Activated naive CD4-positive, alpha-beta T cell (primary cell): ENCODE measurements at places on chromosomes 7 and 10.
A peak's percentile ranks its signal among the peaks of the same experiment; 100 is the strongest.

- no peak for DNase-seq
Observed at GRCh38 chr10:121910673-121911420, 17.0 kb downstream of the ATE1 start.

DNA sequence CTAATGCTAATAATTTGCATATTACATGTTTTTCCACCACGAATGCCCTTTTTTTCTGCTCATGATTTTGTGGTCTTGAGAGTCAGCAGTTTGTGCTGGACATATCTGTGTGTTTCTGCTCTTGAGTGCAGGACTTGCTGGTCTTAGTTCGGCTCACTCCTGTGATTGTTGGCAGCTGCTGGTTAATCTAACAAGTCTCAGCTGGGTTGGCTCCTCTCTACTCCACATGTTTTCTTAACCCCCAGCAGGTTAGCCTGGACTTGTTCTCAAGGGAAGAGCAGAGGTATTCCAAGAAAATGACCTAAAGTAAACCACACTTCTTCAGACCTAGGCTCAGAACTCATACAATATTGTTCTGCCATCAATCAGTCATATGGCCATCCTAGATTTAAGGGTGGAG lies 1238.9 kb downstream of the XPNPEP1 start:
- no peak for DNase-seq

- DNase-seq: no peak
Observed at GRCh38 chr7:18639711-18640110, 144.2 kb downstream of the HDAC9 start.

GRCh38 chr7:519484-520390 lies at the start of gene PDGFA:
Gene PDGFA, minus strand, starts transcription at chr7:519846. Its CDS starts 845 bp downstream, at chr7:519001.
- no peak for DNase-seq

- no peak for DNase-seq
Observed at GRCh38 chr10:78458983-78459638, 425.4 kb downstream of the RPS24 start.

DNA sequence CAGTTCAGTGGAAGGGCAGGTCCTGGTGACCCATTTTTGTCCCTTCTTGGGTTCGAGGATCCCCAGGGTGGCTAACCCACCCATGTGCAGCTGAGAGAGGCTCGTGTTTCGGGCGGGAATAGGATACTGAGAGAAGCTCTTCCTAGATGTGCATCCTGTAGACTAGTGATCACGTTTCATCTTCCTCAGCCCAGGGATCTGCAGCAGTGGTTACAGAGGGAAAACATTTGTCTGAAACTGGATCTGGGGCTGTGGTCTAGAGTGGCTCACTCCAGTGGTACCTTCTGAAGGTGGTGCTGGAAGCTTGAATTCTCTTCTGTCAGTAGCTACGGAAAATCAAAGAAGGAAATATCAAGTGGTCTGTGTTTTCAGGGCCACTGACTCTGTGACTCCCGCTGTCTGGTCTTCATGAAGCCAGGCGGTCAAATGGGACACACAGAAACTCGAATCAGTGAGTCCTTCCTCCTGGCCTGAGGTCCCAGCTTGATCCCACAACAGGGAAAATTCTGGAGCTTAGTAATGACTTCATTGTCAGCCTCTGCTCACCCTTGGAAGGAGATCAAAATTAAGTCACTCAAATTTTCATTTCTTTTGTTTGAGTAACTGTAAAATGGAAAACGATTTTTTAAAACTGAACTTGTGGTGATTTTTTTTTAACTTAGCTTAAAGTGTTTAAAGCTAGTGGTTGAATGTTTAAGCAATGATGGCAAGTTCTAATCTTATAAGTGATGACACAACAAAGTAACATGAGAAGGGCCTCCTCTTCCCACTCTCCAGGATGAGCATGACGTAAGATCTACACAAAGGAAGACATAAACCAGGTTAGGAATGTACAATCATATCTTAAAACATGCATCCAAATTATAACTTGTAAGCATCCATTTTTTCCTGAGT lies 469.3 kb upstream of the KLF6 start:
- DNase-seq: no peak

- no peak for DNase-seq
Observed at GRCh38 chr7:32937344-32938174, 19.7 kb upstream of the FKBP9 start.

DNA sequence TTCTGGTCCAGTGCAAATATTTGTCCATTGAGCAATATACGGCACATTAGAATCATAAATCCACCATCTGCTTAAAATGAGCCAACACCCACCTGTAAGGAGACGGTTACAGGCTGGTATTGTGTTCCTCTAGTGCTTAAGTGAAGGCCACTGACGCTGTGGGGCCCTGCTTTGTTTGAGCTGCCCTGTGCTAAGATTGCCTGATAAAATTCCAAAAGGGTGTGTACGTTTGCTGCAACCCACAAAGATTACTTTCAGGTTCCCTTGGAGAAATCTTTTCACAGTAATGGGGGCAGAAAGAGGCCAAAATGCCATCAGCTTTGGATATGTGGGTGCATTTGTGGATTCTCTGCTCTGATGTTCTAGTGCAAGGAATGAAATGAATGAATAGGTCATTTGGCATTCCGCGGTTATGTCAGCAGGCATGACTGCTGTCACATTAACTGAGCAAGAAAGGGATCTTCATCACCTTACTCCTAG lies 34.4 kb downstream of the AGR3 start:
- no peak for DNase-seq

- no peak for DNase-seq
Observed at GRCh38 chr7:2691011-2691707, 3.2 kb downstream of the AMZ1 start.

- no peak for DNase-seq
Observed at GRCh38 chr7:24898691-24899090, 81.3 kb downstream of the OSBPL3 start.

DNA sequence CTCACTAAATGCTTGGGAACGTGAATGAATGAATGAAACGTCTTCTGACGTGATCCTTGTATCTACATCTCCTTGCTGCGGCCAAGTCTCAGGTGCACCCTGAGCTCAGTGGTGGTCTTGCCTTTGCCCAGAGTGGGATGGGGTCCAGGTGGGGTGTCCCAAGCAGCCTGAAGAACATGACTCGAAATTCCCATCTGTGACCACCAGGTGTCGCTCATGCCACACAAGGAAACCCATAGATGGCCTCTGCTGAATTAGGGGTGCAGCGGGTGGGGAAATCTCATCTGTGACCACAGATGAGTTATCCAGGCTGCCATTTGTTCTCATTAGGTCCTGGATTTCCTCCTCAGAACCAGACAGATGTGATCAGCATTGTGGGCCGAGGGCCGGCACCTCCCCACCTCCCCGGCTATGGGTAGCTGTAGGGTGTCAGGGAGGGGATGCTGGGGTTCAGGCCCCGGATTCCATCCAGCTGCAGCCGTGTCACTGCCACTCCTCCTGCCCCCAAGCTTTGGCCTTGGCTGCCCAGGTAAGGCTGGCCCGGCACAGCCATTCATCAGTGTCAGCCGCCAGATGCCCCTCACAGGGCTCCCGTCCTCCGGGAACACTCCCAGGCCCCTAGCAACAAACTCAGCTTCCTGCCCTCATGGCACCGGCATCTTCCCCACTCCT lies 21.0 kb upstream of the GNA12 start:
- peak; percentile 53 for DNase-seq

GRCh38 chr10:44799966-44800365 lies 111.2 kb upstream of the TMEM72 start:
- no peak for DNase-seq

DNA sequence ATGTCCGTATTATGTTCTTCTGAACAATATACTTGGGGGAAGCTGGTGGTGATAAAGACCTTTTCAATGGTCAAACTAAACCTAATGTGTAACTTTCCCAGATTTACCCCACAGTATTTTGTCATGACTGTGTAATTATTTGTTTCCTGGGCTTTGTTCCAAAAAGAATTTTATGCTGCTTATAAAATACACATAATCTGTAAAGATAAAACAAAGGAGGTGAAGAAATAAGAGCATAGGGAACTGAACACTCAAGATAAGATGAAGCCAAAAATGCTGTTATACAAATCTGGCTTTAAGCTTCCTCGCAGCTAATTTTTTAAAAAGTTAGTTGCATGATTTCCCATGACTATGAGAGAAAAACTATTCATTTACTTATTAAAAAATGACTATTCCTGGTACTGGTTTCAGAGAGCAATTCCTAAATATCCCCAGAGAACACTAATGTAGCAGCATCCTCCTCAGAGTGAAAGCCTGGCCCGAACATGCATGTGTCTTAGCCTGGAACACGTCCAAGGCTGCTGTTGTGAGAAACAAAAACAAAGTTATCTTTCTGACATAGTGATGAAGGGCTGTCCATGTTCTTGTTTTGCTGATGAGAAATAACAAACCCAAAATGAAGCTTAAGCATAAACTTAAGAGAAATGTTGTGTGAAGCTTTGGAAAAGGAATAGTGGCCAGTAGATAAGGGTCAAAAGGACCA lies 33.9 kb downstream of the MALSU1 start:
- DNase-seq: no peak

DNA sequence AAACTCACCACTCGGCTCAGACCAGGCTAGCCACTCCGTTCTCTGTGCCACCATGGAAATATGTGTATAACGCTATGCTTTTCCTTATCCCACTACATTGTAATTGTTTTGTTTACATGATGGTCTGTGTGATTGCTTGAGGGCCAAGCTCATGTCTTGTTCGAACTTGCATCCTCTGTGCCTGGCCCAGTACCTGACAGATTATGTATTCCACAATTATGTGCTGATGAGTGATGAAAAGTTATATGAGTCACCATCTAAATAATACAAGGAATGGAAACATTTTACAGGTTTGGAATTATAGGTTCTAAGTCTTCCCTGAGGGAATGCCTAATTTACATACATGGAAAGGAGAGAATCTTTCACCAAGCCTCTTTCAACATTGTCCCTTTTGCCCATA lies 137.4 kb downstream of the C7orf25 start:
- DNase-seq: no peak

- no peak for DNase-seq
Observed at GRCh38 chr10:129331839-129332220, 135.2 kb upstream of the MGMT start.

GRCh38 chr10:89134963-89135362 lies 72.2 kb downstream of the CH25H start:
- no peak for DNase-seq

DNA sequence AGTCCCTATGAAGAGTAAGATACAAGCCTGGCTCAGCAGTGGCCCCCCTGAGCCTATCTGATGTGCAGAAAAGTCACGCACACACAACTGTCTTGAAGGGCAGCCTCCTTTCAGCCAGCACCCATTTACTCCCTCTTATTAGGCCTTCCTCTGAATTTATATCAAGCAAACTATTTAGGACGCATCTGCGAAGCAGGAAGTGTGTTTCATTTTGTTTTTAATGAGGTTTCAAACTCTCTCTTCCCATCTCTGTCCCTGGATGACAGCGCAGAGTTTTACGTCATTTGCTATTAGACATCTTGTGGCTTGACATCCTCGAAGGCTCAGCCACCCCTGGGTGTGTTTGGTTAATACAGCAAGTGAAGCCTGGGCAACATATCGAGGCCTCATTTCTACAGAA lies 79.5 kb downstream of the CUX1 start:
- no peak for DNase-seq

DNA sequence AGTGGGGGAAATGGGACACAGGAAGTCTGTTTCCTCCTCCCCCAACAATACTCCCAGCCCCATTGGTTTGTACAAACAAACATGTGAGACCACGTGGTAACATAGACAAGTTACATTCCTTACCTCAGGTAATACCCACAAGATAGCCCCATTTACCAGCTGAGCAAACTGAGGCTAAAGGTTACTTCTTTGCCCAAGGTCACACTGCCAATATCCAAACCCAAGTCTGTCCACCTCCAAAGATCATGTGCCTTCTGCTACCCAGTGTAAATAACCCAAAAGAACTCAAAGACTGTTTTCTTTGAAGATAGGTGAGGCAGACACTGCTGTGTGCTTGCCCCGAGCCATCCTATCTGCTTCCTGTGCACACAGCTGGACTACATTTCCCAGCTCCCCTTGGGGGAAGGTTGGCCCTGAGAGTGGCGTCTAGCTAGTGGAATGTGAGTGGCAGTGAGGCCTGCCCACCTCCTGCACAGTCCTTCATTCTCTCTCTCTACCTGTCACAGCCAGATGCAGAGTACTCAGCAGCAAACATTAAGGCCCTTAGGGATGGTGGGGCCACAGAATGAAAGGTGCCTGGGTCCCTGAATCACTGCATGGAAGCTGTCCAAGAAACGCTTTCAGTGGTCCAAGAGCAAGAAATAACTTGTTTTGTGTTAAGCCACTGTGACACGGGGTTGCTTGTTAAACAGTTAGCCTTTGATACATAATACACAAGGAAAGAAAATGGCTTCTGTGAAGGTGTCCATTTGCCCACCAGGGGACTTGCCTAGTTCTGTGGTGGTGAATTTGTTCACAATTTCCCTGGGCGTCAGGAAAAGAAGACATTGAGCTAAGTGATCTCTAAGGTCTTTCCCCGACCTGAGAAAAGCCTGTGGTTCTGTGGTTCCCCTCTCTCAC lies 257.7 kb upstream of the NFE2L3 start:
- DNase-seq: no peak

GRCh38 chr10:78465431-78465830 lies 431.8 kb downstream of the RPS24 start:
- DNase-seq: no peak

GRCh38 chr10:71945819-71946474 lies 18.2 kb upstream of the CHST3 start:
- DNase-seq: no peak

GRCh38 chr7:50724526-50725520 lies 57.9 kb downstream of the GRB10 start:
- no peak for DNase-seq

GRCh38 chr10:73779539-73780197 lies 2.2 kb upstream of the CHCHD1 start:
- DNase-seq: no peak

DNA sequence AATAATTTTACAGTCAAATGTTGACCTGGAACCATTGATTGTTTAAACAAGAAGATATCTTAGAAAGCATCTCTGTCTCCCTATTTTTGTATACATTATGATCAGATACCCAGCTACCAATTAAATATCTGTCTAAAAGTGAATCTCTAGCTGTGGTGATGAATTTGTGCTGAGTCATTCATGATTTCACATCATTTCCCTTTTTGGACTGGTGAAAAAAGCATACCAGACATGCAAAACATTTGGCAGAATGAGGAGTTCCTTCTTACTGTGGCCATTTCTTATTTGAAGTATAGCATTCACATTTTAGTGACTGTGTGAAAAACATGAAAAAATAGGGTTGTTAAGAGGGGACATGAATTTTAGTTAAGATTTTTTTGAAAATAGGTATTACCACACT lies 98.0 kb upstream of the GATA3 start:
- DNase-seq: no peak

GRCh38 chr7:836429-836828 lies 4.2 kb downstream of the SUN1 start:
- DNase-seq: no peak
